ENCODE measurements at places on chromosomes 3 and 15.

GRCh38 chr3:38163841-38164642 lies 1.3 kb upstream of the OXSR1 start:
- no peak for DNase-seq

DNA sequence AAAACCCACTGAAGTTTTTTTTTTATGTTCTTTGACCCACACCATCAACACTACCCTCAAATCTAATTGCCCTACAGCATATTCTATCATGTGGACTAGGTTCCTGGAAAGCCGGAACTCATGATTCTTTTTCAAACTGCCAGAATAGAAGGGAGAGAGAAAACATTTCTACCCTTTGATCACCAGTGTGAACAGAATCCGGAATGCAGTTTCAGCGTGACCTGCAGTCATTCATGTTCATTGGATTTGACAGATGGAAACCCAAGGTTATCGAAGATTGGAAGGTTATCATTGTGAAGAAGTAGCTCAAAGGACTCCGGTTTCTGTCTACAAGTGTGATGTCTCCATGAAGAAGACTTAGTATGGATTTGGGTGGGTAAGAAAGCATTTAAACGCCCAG lies 39.4 kb upstream of the RASA2 start:
- no peak for DNase-seq

DNA sequence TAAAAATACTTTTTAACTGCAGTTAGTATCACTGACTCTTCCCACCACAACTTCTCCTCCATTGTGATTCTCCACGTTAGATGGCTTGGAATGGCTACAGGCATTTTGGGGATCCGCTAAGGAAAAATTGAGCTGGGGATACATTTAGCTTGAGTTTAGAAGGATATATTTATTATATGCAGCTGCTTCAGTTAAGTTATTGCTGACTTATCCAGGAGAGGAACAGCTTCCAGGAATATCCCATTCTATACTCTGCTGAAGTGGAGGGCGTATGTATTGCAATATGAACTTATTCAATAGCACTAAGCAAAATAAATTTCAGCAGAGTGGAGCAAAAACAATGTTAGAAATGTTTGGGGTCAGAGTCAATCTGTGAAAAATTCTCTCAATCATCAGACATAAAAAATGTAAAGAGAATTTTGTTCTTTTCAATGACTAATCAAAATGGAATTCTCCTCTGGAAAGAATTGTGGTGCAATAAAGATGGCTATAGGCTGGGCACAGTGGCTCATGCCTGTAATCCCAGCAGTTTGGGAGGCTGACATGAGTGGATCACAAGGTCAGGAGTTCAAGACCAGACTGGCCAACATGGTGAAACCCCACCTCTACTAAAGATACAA lies 84.7 kb downstream of the NCEH1 start:
- no peak for DNase-seq

DNA sequence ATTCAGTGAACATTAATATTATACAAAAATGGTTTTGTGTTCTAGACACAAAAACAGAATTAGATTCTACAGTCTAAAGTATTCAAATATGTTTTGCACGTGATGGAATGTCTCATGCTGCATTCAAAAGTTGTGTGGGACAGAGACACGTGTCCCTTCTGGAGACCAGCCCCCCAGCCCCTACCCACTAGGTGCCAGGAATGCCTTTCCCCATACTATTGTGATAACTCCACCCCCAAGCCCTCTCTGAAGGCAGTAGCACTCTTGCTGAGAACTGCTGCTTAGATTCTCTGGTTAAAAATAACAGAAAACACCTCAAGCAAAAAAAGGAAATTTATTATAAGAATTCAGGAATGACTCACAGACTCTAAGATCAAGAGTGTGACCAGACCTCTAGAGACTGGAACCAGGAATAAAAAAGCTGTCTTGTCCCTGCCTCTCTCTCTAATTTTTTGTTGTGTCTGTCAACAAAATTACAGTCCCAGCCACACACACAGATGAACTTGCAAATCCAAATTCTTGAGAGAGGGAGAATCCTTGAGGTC lies 57.7 kb downstream of the PXYLP1 start:
- DNase-seq = no peak

DNA sequence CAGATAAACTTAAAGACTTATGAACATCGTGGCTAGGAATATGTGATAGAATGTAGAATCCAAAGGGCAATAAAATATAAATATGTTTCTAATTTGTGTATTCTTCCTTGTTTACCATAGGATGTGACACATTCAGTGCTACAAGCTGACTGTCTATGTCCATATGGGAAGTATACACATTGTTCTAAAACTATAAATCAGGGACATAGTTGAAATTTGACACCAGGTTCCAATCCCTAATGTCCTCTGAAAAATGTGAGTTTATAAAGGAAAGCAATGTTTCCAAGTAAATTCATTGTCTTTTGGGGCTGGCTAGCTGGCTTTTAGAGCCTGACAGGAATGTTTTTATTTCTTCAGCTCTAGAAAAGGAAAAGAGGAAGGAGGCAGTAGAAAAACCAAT lies 273.6 kb downstream of the CNTN4 start:
- no peak for DNase-seq

DNA sequence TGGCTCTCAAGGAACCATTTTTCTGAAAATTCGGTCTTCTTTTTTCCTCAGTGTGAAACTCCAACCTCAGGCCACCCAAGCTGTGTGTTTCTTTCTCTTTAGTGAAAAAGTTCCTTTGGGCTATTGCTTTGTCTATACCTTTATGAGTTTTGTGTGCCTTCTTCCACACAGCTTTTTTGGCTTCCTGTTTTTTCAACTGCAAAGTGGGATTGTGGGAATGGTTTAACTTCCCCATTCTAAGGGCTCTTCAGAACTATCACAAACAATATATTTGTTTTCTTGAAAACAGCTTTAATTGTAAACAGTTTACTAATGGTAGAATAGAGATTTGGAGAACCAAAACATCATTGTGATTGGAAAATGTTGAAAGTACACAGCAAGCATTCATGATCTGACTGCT lies 10.4 kb downstream of the SYN2 start:
- DNase-seq = no peak

DNA sequence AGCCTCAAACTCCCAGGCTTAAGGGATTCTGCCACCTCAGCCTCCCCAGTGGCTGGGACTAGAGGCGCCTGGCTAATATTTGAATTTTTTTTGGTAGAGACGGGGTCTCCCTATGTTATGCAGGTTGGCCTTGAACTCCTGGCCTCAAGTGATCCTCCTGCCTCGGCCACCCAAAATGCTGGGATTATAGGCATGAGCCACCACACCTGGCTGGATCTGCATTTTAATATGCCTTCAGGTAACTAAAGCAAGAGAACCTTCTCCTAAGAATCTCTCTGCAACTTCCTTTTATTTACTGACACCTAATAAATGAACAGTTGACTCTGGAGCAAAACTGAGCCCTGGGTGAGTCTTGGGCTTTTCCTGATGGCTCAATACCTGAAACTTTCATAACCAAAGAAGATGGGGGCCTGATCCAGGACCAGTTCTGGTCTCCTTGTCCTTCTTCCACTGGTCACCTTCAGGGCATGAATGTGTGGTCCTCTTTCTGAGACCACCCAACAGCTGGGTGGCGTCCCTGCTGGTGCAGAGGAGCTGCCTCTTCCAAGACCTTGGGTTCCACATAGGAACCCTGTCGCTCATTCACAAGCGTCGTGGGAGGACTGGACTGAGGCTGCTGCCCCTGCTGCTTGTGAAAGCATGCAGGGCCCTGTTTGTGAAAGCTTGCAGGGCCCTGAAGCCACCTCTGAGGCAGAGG lies 28.2 kb downstream of the CCR9 start:
- DNase-seq = no peak

DNA sequence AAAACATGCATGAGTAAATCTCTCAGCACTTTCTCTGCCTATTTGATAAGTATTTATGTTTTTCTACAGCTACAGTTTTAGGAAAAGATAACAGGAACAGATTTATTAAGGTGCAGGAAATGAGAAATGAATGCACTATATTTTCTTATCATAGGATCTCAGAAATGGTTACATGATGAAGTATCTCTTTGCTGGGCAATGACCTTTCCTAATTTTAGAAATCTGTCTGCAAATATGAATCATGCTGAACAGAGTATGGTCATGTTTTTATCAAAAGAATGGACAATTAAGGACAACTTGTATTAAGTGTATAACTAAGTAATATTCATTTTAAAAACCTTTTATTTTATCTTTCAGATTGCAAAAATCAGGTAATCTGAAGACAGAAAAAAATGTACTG lies 53.8 kb upstream of the SPPL2A start:
- no peak for DNase-seq

- peak; percentile 67 for DNase-seq
These were observed 16.1 kb upstream of the BLM start for GRCh38 chr15:90701048-90701447.

DNA sequence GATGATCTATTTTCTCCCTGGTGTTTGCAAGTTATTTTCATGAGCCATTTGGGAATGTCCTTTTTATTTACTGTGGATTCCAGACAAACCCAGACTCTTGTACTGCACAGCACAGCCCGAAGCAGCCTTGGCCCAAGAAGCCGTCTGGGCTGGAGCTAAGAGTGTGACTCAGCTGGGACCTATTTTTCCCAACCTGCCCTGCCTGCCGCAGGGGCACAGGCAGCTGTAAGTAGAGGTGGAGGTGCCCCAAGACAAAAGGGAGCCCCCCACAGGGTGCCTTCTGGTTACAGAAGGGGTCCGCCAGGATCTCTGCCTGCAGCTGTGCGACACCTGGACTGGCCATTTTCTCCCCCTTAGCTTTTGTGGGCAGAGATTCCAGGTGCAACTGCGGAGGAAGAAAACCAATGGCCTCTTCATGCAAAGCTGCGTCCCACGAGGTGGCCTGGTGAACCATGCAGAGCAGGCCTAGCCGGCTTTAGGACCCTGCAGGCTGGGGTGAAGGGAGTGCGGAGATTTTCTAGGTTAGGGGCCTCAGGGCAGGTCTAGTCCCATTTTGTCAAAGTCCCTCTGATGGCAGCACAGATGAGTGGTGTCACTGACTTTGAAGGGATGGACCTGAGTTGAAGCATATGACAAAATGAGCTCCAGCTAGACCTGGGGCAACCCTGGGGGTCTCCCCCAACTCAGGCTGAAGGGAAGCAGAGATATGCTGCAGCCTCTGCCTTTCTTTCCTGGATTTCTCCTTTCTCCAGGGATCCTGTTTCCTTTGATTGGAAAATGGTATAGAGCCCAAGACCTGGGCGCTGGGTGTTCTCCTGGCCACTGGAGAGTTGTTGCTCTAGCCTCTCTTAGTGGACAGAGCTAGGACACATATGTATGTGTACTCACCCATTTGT lies 131.2 kb downstream of the KLF13 start:
- no peak for DNase-seq

DNA sequence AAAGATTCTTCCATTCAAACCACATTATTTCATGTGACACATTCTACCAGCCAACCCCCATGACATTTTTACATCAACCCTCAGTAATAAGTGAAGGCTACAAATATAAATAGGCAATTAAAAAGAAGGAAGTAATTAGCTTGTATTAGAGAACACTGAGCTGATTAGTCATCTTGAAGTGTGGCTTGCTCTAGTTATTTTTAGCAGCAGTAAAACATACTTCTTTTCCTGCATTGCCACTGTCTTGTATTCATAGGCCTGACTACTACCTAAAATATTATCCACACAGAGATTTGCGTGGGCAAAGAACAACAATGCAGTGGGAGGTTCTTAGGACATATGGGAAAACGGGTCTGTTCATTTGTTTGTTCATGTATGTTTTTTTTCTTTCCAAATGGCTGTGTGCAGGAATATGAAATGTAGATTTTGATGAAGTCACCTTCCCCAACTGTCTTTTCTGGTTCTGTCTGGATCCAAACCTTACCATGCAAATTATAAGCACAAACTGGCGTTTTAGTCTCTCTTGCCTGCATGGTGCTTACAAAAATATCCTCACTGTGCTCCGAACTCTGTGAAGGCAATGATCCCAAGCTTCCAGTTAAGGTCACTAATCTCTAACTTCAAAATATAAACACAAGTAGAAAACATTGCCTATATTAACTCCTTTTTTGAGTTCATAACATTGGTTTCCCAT lies 31.5 kb upstream of the TM4SF4 start:
- DNase-seq = peak; percentile 60

- no peak for DNase-seq
These were observed 36.9 kb downstream of the APBA2 start for GRCh38 chr15:28922707-28923012.

- peak; percentile 54 for DNase-seq
These were observed 1.8 kb downstream of the RCCD1 start for GRCh38 chr15:90956274-90957030.

DNA sequence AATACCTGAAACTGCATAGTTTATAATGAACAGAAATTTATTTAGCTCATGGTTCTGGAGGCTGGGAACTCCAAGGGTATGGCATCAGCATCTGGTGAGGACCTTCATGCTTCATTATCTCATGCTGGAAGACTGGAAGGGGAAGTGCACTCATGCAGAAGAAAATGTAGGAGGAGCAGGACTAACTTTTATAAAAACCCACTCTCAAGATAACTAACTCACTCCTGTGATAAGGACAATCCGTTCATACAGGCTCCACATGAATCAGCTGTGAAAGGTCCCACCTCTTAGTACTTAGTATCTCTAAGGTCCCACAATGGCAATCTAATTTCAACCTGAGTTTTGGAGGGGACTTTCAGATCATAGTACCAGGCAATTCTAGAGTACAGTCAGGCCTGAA lies 33.6 kb upstream of the APH1B start:
- DNase-seq = peak; percentile 82

DNA sequence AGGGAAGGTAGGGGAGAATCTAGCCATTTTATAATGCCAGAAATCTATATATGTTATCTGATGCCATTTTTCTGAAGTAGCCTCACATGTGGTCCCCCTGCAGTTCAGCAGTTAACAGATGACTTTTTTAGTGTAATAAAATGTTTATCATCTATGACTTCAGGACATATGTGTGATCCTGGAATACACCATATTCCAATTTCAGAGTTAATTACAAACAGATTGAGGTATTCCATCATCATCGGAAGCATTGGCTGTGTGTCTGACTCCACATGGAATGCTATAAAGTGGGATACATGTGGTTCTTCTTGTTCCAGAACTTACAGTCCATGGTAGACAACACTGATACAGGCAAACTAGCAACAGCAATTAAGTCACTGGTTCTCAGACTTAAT lies 45.9 kb upstream of the LIMD1 start:
- no peak for DNase-seq

DNA sequence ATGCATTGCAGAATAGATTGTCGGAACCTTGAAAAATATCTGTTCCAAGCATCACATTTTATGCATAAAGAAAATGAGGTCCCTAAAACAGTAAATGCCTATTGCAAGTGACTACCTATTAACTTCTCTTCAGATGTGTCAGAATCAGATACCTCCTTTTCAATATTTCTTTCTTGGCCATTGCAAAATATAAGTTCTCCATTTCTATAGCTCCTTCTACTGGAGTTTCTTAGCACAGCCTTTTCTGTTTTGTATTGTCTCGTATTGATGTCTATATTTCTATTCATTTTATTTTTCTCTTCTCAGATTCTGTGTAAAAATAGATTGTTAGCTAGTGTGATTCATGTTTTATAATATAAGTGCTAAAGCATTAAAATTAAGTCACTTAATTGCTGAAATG lies 63.4 kb downstream of the PPARG start:
- peak; percentile 52 for DNase-seq

- no peak for DNase-seq
These were observed 219.4 kb upstream of the BHLHE40 start for GRCh38 chr3:4759689-4760312.

Measured in inflammatory macrophage treated with lipopolysaccharide for 4 hours (primary cell).